ENCODE measurements at places on chromosomes 4 and X.
A peak's percentile ranks its signal among the peaks of the same experiment; 100 is the strongest.

DNA sequence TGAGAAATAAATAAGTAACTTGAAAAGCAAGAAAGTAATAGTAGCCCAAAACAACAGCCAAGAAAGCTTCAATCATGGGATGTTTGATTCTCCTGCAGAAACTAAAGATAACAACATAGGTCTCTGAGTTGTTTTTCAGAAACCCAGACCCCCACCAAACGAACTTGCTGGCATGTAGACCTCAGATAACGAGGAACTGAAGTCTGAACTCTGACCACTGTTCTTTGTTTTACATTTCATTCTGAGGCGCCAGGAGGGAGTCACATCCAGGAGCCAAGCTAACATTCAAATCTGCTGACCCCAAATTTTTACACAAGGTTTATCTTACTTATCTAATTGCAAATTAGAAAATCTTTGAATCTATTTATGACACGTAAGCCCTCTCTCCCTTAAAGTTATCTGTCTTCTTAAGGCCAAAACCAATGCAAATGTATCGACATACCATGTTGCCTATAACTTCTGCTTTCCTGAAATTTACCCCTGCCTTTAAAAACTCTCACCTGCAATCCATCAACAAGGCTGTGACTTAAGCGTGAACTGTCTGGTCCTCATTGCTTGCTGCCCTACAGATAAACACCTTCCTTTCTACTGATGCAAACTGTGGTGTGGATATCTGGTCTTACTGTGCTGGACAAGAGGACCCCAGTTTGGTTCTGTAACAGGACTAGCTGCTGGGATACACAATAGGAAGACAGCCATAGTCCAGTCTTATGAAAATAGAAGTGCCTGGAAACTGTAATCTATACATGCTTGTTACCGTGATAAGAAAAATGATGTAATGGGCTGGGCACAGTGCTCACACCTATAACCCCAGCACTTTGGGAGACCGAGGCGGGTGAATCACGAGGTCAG, 37.5 kb upstream of the NEIL3 start:
- no peak for DNase-seq

DNA sequence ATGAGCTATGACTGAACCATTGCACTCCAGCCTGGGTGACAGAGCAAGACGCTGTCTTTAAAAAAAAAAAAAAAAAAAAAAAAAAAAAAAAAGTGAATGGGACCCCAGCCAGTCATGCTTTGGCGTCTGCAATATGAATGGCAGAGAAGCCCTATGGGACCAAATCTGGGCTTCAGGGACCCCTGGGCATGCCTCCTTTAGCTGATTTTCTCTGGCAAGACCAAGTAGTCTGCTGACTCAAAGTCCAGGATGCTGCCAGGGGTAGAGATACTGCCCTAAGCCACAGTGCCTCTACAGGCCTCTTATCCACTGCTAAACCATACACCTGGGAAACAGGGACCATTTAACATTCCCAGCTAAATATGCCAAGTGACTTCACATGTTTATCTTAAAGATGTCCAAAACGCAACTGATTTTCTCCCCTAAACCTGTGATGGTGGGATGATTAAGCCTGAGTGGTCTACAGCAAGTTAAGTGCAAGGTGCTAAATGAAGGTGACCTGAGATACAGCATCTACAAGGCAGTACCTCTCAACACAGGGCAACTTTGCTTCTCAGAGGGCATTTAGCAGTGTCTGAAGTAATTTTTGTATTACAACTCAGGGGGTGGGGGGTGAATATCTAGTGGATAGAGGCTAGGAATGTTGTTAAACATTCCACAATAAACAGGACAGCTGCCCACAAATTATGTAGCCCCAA, 5.8 kb downstream of the RPS4X start:
- DNase-seq: no peak

- DNase-seq: no peak
Observed at GRCh38 chrX:153491351-153491914, 3.3 kb upstream of the BGN start.

DNA sequence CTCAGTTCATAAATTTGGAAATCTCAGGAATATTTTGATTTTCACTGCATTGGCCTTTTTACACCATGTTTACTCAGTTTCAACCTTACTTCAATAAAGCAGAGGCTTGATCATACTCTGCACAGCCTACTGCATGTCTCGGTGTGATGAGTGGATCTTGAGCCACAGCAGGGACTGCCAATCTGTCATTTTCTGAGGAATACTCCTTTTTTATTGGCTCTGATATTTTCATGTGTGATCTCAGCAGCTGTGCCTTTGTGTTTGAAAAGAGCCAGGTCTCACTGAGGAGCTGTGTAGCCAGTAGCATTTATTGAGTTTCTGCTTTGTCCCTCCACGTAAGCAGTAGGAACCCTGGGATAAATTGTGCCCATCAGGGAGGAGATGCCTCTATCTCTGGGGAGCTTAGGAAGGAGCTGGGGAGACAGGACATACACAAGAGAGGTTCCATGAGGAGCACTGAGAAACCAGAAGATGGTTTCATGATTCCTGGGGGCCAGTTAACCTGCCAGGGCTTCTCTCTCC, 18.9 kb upstream of the TRIM2 start:
- DNase-seq: no peak

- no peak for DNase-seq
Observed at GRCh38 chr4:189525304-189525703, 415.4 kb upstream of the FRG1 start.

GRCh38 chrX:1464971-1465285, 12.2 kb upstream of the ASMTL start:
- no peak for DNase-seq

- no peak for DNase-seq
Observed at GRCh38 chr4:151524610-151525009, 115.6 kb downstream of the FHIP1A start.

DNA sequence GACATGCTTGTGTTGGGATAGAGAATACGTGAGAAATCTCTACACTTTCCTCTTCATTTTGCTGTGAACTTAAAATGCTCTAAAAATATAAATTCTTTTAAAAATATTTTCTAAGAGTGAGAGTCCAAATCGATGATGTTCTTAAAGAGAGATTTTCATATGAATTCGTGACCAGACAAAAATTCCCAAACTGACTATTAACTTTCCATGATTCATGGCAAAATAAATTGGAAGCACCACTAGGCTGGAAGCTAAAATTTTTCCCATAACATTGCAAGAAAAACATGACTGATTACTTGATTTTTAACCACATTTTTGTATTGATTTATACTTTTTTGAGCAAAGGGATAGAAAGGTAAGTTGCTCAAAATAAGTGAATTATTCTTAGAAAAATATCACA, 201.1 kb downstream of the ANTXR2 start:
- DNase-seq: no peak

DNA sequence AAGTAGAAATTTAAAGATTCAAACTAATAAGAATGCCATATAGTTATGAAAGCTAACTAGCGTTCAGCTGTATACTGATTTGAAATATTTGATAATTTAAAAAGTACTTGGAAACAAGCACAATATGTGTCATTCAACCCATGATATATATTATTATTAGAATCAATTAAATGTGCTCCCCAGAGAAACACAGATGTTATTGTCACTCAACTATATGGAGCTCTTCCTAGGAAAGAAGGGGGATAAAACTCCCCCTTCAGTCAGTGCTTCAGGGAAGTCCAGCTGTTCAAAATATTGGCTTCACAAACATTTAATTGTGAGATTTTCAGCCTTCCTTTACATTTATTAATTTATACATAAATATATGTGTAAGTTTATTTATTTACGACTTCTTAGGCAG, 135.9 kb downstream of the SLC4A4 start:
- DNase-seq: no peak

DNA sequence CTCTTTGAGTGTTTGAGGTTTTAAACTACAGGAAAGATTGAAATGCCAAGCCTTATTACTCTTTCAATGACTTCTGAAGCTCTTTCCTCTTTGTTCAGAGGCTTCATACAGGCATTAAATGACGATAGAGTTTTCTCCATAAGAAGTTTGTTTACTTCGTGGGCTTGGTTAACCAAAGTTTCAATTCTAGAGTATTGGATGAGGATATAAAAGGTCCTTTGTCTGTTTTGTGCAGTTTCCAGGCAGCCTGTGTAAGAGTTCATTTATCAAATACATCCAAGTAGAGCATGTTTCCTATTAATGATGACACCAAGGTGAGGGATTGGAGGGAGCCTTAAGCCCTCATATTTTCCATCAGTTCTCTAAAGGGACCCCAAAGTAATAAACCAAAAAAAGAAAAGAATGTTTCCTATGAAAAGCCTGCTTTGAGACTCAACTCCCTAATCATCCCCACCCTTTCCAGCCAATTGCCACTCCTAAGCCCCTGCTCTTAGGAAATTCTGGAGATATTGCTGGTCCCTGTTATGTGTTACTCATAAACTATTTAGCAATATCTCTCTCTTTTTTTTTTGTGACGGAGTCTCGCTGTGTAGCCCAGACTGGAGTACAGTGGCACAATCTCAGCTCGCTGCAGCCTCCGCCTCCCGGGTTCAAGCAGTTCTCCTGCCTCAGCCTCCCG, 106.2 kb upstream of the IL13RA1 start:
- no peak for DNase-seq

DNA sequence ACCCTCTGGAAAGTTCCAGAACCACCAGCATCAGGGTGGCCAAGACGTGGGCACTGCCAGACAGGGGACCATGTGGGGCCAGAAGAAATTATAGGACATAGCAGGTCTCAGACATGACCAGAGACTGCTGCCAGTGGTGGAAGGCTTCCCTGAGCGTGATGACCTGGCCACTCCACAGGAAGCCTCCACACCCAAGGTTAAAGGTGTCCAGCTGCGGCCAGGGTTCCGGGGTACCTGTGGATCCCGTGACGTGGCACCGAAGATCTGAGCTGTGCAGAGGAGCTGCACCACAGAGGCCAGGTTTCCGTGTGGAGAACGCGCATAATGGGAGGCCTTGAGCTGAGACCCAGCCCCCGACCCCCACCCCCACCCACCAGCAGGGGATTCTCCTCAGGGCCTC, 16.4 kb upstream of the CTBP1 start:
- no peak for DNase-seq

DNA sequence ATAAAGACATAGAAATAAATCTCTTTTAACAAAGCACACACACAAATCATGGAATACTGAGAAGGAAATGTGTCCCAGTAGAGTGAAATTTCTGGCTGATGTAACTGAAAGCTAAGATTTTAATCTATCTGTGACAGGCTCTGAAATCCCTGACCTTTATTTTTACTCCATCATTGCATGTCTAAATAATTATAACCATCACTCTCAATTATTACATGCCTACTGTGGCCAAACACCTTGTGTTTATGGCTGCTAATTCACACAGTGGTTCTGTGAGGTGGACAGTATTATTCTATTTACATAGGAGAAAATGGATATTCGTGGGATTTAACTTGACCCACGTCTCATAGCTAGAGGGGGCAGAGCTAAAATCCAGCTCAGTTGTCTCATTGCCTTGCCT, 438.1 kb downstream of the TLL1 start:
- no peak for DNase-seq

- no peak for DNase-seq
Observed at GRCh38 chr4:98745366-98745765, 87.0 kb upstream of the TSPAN5 start.

- no peak for DNase-seq
Observed at GRCh38 chr4:126338548-126338947, 1023.8 kb downstream of the FAT4 start.

DNA sequence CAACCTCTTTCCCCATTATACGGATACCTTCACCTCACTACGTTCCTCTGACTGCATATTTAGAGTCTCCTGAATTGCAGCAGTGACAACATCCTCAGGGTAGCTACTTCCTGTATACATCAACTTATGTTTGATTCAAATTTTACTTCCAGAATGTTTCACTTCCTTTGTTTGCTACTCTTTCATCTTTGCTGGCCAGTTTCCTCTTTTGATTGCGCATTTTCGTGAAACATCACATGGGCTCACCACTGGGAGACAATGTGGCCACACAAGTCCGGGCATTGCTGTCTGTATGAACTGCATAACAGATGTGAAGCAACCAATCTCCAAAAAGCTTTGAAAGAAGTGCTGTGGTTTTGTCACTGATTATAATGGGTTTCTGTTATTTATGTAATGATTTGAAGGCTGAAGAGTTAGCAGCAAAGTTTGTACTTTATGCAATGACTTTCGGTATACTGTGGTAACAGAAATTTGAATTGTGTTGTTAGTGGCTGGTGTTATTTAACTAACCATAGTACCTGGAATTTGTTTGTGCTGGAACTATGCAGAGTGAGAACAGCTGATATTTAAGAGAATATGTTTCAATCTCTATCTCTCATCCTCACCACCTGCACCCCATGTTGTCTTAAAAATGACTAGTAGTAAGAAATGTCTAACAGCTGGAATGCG, 7.4 kb downstream of the SNCA start:
- DNase-seq: peak; percentile 57

GRCh38 chr4:131547506-131547981, 1601.5 kb upstream of the PCDH10 start:
- no peak for DNase-seq

GRCh38 chr4:135244056-135244455, 1042.5 kb upstream of the PABPC4L start:
- no peak for DNase-seq

All from CD4-positive, alpha-beta T cell treated with Interleukin-17A for 1 hour (primary cell).